ENCODE measurements at places on chromosomes 3 and 15.

- DNase-seq: no peak
These were observed 794.4 kb upstream of the LMCD1 start for GRCh38 chr3:7707187-7707586.

- no peak for DNase-seq
These were observed 19.7 kb downstream of the TBC1D2B start for GRCh38 chr15:78057803-78058202.

GRCh38 chr3:23252122-23252521 lies 49.0 kb downstream of the UBE2E2 start:
- no peak for DNase-seq

- DNase-seq: no peak
These were observed 127.5 kb downstream of the OSBPL10 start for GRCh38 chr3:31853580-31853979.

GRCh38 chr3:15368561-15369135 lies 36.3 kb upstream of the SH3BP5 start:
- DNase-seq: no peak

- DNase-seq: no peak
These were observed 575.8 kb downstream of the FHIT start for GRCh38 chr3:60675424-60675823.

DNA sequence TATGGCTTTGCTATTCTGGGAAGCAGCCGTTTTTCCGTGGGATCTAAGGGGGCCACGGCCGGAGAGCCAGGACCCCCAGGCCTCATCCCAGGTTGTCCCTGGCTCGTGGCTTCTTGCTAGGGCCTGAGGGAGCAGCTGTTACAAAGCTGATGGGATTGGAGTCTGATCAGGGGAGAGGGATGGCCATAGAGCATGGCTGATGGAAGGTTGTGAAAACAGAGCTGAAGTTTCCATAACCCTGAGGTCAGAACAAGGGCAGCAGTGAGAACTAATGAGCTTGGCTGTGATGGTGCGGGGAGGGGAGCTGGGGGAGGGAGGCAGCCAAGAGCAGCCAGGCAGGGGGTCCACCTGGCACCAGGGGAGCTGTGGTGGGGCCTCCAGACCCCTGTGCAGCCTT lies 63.0 kb downstream of the LINGO1 start:
- DNase-seq: no peak

DNA sequence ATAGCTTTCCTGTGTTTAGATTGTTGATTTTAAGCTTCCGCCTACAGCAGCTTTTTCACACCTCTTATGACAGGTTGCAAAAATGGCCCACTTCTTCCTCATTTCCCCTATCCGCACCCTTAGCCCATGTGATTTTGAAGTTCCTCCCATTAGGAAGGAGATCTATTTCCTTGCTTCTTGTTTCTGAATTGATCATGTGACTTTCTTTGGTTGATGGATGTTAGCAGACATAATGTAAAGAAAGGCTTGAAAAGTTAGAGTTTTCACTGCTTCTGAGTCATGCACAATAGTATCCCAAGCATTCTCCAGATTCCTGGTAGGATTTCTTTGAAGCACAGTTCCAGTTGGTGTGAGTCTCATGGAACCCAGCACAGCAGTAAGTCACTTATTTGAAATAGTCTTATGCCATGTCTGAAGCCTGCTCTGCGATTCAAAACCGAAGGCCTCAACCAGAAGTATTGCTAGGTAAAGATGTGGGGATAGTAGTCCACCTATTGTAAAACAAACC lies 76.6 kb downstream of the EDEM1 start:
- DNase-seq: no peak

GRCh38 chr3:197327701-197328100 lies 29.3 kb upstream of the DLG1 start:
- DNase-seq: peak; percentile 91

DNA sequence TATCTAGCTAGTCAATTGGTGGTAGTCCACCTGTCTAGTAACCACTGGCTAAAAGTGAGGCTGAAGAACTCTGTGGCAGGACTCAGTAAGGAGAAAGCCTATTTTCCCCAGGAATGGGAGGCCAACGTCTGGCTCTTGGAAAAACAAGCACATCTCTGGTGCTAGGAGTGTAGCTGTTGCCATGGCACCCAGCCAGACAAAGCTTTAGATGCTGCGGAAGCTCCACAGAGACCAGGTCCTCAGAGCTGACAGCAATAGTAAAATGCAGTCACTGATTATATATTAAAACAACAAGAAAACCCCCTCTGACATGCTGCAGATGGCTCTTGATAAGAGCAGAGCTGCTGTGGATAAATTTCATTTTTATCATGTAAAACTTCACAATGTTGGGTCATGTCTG lies 124.9 kb upstream of the STRIT1 start:
- peak; percentile 20 for DNase-seq

DNA sequence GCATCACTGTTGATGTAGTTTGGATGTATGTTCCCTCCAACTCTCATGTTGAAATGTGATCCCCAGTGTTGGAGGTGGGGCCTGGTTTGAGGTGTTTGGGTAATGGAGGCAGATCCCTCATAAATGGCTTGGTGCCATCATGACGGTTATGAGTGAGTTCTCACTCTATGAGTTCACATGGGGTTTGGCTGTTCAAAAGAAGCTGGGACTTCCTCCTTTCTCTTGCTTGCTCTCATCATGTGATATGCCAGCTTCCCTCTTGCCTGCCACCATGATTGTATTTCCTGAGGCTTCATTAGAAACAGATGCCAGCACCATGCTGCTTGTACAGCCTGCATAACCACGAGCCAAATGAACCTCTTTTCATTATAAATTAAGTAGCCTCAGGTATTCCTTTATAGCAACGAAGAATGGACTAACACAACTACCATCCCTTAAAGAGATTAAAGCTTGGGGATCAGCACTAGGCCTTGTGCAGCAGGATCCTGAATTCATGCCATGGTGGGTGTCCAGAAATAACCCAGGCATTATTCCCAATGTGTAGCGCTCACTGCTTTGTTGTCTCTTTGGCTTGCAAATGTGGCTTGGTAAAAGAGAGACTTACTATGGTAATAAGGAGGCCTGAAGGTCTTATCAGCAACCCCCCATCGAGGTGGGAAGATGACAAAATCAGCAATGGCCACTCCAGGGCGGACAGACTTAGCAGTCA lies 41.9 kb downstream of the NDUFB4 start:
- no peak for DNase-seq

GRCh38 chr3:147369661-147370123 lies 36.7 kb downstream of the ZIC4 start:
- DNase-seq: no peak

DNA sequence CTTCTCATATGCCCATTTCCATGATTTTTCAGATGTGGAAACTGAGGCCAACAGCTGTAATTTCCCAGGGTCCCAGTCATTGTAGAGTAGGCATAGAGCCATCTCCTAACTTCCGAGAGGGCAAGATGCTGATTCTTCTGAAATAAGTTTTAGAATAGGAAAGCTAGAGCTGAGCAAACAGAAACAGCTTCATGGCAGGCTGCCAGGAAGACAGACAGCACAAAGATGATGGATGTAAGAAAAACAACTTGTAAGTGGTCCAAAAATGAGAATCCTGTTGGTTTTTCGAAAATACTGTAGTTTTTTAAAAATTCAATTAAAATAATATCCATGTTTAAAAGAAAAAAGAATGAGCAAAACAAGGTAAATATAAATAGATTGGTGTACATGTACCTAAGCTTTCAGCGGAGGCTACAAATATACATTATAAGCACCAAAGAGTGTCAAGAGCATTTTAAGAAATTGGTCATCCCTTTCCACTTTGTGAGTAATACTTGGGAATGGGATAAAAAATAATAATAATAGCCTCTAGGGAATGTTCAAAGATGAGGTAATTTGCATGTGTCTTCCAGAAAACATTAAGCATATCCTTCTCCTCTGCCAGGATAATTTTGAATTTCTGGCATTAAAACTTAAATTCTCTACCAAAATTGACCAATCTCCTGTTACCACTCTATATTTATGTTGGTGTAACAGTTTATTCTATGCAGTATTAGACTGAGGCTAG lies 406.6 kb downstream of the MECOM start:
- DNase-seq: no peak

- no peak for DNase-seq
These were observed 124.0 kb upstream of the EPHA3 start for GRCh38 chr3:88983458-88983857.
